Aorta (tissue), 5 donors: ENCODE measurements at places on chromosomes 11 and 22. TPM values are rescaled to one million over a fixed set of nuclear protein-coding genes. Genes with fewer than 3 reads are reported as not detected.

GRCh38 chr22:26624803-26625202 is 3.0 kb downstream of the CRYBA4 start:
- DNase-seq, result no peak

KCNJ4 gene
- not detected for total RNA-seq

DNA sequence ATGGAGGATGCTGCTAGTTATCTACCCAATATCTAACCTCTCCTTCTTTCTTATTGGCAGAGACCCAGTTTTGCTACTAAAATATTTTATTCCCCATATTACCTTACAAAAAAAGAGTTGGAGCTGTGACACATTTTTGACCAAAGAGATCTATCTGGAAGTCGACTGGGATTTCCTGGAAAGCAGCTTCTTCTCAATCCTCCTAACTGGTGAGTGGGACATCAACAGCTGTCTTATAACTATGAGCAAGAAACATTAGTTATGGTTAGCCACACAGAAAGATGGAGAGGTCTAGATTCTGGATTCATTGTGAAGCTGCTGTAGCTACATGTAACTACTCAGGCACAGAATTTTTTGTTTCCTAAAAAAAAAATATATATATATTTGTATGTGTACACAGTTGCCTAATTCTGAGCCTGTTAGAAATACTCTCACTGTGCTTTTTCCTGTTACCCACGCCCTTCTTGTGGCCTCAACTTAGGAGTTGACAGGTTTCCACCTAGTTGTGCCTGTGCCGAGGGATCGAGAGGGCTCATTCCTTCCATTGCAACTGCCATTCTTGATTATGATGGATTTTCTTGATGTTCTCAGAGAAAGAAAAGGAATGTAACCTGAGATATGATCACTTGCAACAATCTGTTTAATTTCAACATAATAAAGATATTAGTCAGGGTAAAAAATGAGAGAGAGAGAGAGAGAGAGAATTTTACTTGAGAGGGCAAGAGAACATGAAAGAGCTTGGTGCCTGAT is 142.0 kb downstream of the SLC17A6 start:
- DNase-seq, result no peak

OR2AG2 gene
- 0.10 TPM for total RNA-seq

XKR3 gene
- not detected for total RNA-seq

SOX10 gene
- total RNA-seq, result 5.9 TPM

GRCh38 chr11:100687630-100688395 is 725 bp downstream of the ARHGAP42 start:
- peak; percentile 80 for DNase-seq

GRCh38 chr11:106063009-106063408 is 14.1 kb downstream of the KBTBD3 start:
- DNase-seq, result no peak

OR5P2 gene
- total RNA-seq, result not detected

SLC35E4 gene
- total RNA-seq, result 6.2 TPM

DNA sequence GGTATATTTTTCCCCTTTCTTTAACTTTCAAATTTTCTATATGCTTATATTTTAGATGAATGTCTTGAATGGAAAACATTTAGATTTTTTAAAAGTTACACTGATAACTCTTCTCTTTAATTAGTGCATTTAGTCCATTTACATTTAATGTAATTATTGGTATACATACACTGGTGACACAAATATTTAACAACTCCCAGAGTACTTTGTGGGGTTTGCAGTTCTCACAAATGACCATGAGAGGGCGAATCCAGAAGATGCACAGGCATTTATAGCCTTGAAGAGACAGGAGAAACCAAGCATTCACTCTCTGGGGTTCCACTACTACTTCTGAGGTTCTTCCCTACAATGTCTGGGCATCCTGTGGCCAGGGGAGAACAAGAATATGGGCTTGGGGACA is 125.1 kb downstream of the TIMP3 start:
- DNase-seq, result no peak

GRCh38 chr11:131686836-131687235 is 316.4 kb downstream of the NTM start:
- DNase-seq, result no peak

DNA sequence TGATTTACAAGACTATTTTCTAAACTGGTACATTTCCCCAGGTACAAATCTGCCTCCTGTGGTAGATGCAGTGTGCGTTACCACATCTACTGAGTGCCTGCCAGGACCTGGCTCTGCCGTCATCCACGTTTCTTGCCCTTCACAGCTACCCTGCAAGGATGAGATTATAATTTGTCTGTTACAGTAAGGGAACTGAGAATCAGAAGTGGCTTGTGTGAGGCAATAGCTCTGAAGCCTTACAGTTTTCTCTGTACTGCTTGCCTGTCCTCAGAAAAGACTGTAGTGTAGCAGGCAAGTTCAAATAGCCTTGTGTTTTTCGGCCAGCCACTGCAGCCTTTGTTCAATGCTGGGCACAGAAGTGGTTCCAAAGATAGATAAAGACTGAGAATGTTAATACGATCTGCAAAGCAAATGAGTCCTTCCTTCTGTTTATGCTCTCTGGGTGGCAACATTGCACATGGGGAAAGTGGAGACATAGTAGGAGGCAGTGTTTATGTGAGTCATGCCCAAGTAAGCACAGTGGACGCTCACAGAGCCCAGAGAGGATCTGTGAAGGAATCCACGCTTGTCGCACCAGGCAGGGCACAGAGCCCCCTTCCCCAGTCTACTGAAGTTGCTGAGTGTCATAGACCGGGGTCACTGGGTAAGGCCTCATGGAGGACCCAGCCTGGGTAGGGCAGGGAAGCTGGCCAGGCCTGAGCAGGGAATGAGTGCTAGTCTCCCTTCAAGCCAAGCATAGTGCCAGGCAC is 49.1 kb downstream of the MICAL2 start:
- peak; percentile 62 for DNase-seq

SLC15A3 gene
- total RNA-seq, result 35.4 TPM

DNA sequence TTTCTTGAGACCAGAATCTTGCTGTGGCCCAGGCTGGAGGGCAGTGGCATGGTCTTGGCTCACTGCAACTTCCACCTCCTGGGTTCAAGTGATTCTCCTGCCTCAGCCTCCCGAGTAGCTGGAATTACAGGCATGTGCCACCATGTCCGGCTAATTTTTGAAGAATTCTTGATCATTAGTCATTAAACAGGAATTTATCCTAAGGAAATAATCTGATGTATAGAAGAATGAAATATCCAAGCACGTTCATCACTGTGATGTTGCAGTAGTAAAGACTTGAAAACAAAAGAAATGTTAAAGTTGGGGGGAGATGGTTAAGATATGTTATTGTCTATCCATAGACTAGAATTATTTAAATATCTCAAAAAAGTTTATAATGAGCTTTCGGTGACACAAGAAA is 23.6 kb downstream of the CBL start:
- no peak for DNase-seq
